ENCODE measurements at places on chromosomes 13 and 19. TPM values are rescaled to one million over a fixed set of nuclear protein-coding genes. Genes with fewer than 3 reads are reported as not detected.

- DNase-seq = no peak
Measured at GRCh38 chr13:103299079-103299478, 232.9 kb upstream of the SLC10A2 start.

- no peak for DNase-seq
Measured at GRCh38 chr13:112510002-112510780, 77.8 kb downstream of the TUBGCP3 start.

- no peak for DNase-seq
Measured at GRCh38 chr19:3942790-3943409, 10.0 kb downstream of the NMRK2 start.

DNA sequence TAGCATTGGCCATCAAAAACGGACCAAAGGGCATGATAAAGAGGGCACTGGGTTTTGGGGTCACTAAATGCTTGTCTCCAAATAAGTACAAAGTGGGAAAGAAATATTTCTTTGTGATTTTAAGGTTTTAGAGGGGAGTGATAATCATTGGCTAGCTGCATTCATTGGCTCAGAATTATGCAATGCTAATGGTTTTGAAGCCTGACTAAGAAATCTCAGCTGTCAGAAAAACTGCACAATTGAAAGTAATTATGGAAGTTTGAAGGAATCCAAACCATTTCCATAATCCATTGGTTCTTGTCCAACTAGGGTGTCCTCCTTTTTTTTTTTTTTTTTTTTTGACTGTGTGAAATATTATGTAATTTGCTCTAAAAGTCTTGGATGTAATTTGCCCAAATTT lies 88.2 kb upstream of the ARGLU1 start:
- no peak for DNase-seq

DNA sequence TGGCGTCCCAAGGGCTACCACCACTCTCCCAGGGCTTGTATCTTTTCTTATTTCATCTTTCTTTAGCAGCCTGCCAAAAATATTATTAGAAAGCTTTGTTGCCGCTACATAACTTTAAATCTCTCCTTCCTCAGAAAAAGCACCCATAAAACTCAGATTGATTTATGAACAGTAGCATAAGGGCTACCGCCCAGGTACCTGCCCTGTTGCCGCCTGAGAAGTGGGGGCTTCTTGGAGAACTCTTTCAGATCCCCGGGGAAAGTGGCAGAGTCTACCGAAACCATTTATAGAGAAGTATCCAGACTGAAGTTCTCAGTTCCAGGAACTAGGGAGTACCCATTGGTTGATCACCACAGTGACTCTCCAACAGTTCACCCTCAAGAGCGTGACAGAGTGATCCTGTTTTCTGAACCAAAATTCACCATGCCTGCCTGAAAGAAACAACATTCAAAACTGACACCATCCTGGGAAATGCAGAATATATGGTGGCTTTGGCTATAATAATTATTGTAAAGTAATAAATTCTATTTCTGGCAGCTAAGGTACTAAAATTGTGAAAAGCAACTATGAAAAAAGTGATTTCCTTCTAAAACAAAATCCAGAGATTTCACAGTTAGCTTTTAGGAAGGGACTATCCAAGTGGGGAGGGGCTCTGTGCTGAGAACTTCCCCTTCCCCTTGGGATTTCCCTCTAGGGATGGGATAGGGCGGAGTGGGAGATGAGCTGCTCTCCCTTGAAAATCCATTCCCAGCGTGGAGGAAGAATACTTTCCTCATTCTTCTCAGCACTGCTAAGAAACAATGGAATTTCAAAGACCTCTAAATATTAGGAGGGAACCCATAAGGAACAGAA lies 877 bp upstream of the N4BP2L1 start:
- no peak for DNase-seq

- DNase-seq = peak; percentile 91
Measured at GRCh38 chr13:45367358-45367757, 26.4 kb upstream of the TPT1 start.

DNA sequence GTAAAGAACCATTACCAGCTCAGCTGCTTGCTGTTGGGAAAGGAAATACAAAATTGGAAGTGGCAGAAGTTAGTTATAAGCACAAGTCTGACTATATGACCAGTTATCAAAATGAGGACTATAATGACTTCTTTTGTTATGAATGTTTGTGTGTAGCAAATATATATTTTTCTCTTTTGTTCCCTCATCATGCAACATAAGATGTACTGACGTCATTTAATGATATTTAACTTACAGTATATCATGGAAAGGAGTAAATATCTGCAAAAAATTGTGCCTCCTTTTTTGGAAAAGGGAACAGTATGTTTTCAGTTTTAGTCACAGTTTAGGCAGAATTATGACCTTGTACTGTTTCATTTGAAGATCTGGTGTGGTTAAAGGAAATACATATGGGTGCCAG lies 356.3 kb upstream of the SLITRK5 start:
- DNase-seq = no peak

GRCh38 chr19:6849876-6850275 lies 37.5 kb upstream of the ADGRE1 start:
- no peak for DNase-seq

- DNase-seq = peak; percentile 41
Measured at GRCh38 chr19:14786421-14786851, 8.1 kb upstream of the ADGRE2 start.

DNA sequence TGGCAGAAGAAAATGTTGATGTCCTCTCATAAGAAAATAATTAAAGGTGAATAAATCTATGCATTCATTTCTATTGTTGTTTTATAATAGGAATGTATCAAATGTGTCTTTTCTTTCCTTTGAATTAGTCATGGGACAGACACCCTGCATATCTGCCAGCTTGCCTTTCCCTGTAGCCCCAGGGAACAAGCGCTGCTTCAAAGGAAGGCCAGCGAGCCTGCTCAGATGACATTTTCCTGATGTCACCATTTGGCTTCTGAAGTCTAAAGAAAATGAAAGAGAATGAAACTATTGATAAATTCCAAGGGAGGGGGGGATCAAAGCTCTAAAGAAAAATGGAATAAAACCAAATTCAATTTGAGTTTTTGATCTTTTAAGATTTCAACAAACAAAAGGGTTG lies 574.8 kb downstream of the IRS2 start:
- DNase-seq = no peak

DNA sequence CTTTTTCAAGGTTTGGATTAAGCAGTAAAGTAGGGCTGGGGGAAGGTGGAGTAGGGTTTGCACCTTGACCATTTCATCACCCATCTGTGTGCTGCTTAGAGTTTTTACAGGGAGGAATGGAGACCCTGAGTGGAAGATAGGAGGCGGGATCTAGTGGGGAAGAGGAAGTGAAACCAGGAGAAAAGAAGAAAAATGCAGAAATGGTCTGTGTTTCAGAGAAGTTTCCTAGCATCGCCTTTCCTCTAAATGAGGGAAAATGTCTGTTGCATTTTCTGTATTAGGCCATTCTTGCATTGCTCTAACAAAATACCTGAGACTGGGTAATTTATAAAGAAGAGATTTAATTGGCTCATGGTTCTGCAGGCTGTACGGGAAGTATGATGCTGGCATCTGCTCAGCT lies 64.1 kb downstream of the TPT1 start:
- no peak for DNase-seq

DNA sequence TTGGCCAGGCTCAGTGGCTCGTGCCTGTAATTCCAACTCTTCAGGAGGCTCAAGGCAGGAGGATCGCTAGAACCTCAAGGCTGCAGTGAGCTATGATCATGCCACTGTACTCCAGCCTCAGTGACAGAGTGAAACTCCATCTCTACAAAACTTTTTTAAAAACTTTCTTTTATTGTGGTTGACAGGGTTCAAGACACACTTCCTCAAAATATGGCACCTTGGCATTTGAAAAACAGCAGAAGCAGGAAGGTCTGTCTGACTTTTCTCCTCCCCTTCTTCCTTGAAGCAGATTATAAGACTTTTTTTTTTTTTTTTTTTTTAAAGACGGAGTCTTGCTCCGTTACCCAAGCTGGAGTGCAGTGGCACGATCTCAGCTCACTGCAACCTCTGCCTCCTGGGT lies 100.3 kb downstream of the TM9SF2 start:
- no peak for DNase-seq

DNA sequence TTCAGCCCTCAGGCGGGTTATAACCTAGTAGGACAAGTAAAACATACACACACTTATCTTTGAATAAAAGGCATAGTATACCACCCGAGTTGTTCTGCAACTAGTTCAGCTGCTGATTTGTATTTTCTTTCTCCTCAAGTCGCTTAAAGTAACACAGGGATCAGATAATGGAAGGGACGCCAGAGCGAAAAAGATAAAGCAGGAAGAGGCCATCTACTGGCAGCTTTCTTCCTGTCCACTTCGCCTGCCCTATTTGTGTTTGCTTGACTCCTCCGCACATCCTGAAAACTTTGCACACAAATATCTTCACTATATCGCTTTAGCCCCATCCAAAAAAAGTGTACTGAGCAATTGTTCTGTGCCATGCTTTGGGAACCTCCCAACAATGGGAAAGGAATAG lies 238.0 kb upstream of the SOX21 start:
- no peak for DNase-seq

- DNase-seq = no peak
Measured at GRCh38 chr13:110419381-110419791, 112.3 kb downstream of the COL4A2 start.

LILRB3 gene
- total RNA-seq = 5.6 TPM

MBOAT7 gene
- total RNA-seq = 175 TPM

ANGPTL4 gene
- 13.2 TPM for total RNA-seq

PPM1N gene
- 1.4 TPM for total RNA-seq

ENOX1 gene
- total RNA-seq = 7.1 TPM

ADPRHL1 gene
- total RNA-seq = 4.2 TPM

LRRC63 gene
- total RNA-seq = 0.83 TPM

NAA16 gene
- 34.9 TPM for total RNA-seq

SHC2 gene
- 27.6 TPM for total RNA-seq

DENND1C gene
- 3.1 TPM for total RNA-seq

HTR2A gene
- total RNA-seq = 0.89 TPM
